A673 (cell line): ENCODE measurements at places on chromosomes 13 and 19. TPM values are rescaled to one million over a fixed set of nuclear protein-coding genes. Genes with fewer than 3 reads are reported as not detected.

The CLASRP gene
- 104 and 109 TPM in 2 replicates for total RNA-seq

The ZNF556 gene
- total RNA-seq = not detected in 2 replicates

The PSG3 gene
- not detected in 2 replicates for total RNA-seq

The LRRC25 gene
- not detected in 2 replicates for total RNA-seq

The CEACAM7 gene
- 0.43 and 0.44 TPM in 2 replicates for total RNA-seq

- DNase-seq = no peak
Measured at GRCh38 chr19:15448778-15449619, 757 bp downstream of the WIZ start.

GRCh38 chr19:14510311-14511228 is 7.6 kb downstream of the DNAJB1 start:
- DNase-seq = no peak

GRCh38 chr13:101773062-101773461 is 320.6 kb downstream of the ITGBL1 start:
- DNase-seq = no peak

- DNase-seq = no peak
Measured at GRCh38 chr13:113926301-113926761, 47.5 kb downstream of the C13orf46 start.

GRCh38 chr13:44575741-44576350 is at the start of gene TSC22D1:
TSC22D1 (minus strand) TSS chr13:44576330; CDS start chr13:44576074, 256 bp downstream.
- DNase-seq = peak; percentile 61
